ENCODE measurements at places on chromosomes 5 and 9. TPM values are rescaled to one million over a fixed set of nuclear protein-coding genes. Genes with fewer than 3 reads are reported as not detected.

DNA sequence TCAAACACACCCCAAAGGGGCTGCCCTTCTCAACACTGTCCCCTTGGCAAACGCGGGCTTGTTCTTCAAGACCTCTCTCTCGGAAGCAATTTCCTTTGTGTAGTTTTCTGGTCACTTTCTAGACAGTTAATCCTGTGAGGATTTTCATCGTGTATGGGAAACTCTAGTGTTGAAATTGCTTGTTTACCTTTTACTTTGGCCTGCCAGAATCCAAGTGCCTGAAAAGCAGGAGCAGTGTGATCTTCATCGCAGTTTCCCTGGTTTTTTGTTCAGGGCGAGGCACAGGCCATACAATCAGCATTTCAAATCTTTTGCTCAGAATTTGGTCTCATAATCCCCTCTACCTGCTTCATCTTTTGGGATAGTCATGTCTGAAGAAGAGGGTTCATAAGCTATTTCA lies 115.7 kb upstream of the C9orf72 start:
- no peak for DNase-seq

DNA sequence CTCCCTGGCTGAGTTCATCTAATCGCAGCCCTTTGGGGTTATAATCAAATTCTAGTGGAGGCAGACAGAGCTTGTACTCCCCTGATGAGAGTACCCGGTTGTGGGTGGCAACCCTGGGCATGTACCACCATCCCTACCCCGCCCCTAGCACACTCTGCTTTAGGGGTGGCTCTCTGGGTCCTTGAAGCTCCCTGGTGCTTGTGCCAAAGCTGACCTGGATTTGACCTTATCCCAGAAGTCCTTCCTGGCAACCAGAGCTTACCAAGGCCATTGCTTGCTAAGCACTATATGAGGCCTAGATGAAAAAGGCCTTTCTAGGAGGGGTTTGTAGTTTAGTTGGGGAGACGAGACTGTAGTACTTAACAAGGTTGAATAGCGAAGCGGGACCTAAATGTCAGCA lies 72.2 kb downstream of the RGS3 start:
- DNase-seq: no peak

GRCh38 chr9:136441191-136441680 lies 1.6 kb upstream of the INPP5E start:
- no peak for DNase-seq

GRCh38 chr5:72129725-72130124 lies 22.4 kb downstream of the MAP1B start:
- no peak for DNase-seq

GRCh38 chr5:116386633-116387032 lies 188.0 kb downstream of the SEMA6A start:
- no peak for DNase-seq

The C5orf58 gene
- total RNA-seq: not detected
